ENCODE measurements at places on chromosomes 2 and 18.

GRCh38 chr2:17319090-17319489, 199.2 kb downstream of the RAD51AP2 start:
- DNase-seq, result no peak

DNA sequence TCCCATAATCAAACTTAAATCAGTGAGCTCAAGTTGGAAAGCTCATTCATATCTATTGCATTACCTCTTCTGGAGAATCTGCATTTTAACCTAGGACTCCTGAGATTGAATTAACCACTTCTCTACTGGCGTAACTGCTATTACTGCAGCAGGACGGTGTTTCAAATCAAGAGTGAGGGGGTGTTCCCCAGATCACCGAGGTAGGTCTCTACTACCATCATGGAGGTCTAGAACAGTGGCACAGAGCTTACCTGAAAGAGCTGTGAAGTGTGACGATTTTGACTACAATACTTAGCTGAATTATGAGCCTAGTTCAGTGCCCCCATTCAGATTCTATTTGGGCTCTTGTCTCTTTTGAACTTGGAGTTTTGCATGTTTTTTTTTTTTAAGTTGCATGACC, 119.5 kb downstream of the POLE4 start:
- DNase-seq, result no peak

GRCh38 chr2:106972782-106973181, 86.8 kb upstream of the ST6GAL2 start:
- DNase-seq, result no peak

- no peak for DNase-seq
Measured at GRCh38 chr18:56890632-56891031, 239.5 kb downstream of the WDR7 start.

All from activated CD8-positive, alpha-beta memory T cell treated with anti-CD3 and anti-CD28 coated beads, Interleukin-2, amount 50 U/mL, for 4 hours (primary cell).